Activated effector memory CD4-positive, alpha-beta T cell treated with Interleukin-2 at 50 U/mL for 16 hours (primary cell): ENCODE measurements at places on chromosomes 2 and 18.

- no peak for DNase-seq
Measured at GRCh38 chr18:31565782-31566512, 25.7 kb upstream of the TTR start.

DNA sequence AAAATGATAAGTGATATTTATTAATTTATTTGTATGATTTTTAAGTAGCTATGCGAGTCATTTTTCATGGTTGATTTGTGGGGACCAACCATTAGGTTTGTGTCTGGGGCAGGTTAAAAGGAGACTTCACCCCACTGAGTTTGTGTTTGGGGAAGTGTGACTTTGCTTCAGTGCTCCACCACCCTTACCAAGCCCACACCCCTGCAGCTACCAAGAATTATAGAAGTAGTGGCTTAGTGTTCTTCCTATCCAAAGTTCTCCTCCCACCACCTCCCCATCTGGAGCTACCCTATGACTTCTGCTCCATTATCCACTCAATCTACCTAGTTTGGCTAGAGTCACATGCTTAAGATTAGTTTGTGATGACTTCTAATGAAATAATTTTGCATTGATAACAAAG is 182.1 kb upstream of the ZEB2 start:
- no peak for DNase-seq

- no peak for DNase-seq
Measured at GRCh38 chr18:78771496-78772359, 207.9 kb upstream of the SALL3 start.

DNA sequence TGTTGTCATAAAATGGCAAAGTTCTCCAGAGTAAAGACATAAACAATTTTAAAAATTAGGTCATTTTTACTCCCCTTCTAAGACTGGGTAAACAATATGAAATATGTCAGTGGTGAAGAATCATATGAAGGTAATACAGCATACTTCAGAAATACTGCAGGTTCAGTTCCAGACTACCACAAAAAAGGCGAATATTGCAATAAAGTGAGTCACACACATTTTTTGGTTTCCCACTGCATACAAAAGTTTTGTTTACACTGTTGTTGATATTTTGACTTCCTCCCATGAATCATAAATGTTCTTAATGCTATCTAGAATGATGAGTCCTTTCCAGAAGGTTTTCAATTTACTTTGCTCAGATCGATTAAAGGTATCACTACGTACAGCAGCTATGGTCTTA is 73.5 kb downstream of the SMC6 start:
- DNase-seq = no peak

GRCh38 chr2:23563673-23564614 is 179.0 kb downstream of the KLHL29 start:
- DNase-seq = no peak

DNA sequence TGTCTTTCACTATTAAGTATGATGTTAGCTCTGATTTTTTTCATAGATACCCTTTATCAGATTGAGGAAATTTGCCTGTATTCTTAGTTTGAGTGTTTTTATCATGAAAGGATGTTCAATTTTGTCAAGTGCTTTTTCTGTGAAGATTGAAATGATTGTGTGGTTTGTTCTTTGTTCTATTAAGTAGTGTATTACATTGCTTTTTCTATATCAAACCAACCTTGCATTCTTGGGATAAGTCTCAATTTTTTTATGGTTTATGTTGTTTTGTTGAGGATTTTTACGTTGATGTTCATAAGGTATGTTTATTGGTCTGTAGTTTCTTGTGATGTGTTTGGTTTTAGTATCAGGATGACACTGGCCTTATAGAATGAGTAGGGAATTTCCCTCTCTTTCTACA is 19.1 kb downstream of the PDK1 start:
- no peak for DNase-seq

DNA sequence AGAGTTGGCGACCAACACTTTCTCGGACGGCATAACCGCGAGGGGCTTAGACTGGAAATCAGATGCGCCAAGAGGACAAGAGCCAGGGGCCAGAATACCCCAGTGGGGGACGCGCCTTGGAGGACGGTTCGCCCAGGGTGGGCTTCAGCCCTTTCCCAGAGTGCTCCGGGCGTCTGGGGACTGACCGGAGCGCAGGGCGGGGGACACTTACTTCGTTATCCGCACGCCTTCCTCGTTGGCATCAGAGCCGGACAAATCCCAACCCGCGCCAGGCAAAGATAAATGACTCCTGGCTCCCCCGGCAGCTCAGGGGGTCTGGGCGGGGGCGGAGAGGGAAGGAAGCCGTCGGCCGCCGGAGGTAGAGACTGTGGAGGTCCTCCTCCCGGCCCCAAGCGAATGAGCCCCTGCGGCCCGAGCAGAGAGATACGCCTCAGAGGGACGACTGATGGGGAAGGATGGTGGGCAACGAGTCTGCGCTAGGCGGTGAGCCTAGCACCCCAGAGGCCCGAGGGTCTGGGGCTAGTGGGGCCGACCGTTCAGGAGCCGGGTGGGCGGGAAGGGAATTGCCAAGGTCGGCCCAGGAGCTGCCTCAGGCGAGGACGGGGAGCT is 4.7 kb upstream of the SATB2 start:
- no peak for DNase-seq

DNA sequence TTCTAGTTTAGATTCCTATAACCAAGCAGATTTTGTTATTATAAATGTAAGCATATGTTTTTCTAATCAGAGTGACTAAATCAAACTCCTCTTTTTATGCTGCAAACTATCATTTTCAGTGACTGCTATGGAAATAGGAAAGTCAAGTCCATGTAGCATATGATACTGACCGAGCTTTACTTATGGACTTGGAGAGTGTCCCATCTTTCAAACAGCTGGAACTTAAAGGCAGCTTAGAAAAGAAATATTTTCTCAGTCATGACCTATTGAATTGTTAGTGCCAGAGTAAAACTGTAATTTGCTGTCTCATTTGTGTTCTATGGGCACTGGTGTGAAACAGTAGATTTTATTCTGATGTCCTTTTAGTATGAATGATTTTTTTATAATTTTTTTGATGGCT is 76.7 kb downstream of the PHLPP1 start:
- DNase-seq = no peak

- DNase-seq = no peak
Measured at GRCh38 chr2:2321200-2321540, 9.9 kb downstream of the MYT1L start.

DNA sequence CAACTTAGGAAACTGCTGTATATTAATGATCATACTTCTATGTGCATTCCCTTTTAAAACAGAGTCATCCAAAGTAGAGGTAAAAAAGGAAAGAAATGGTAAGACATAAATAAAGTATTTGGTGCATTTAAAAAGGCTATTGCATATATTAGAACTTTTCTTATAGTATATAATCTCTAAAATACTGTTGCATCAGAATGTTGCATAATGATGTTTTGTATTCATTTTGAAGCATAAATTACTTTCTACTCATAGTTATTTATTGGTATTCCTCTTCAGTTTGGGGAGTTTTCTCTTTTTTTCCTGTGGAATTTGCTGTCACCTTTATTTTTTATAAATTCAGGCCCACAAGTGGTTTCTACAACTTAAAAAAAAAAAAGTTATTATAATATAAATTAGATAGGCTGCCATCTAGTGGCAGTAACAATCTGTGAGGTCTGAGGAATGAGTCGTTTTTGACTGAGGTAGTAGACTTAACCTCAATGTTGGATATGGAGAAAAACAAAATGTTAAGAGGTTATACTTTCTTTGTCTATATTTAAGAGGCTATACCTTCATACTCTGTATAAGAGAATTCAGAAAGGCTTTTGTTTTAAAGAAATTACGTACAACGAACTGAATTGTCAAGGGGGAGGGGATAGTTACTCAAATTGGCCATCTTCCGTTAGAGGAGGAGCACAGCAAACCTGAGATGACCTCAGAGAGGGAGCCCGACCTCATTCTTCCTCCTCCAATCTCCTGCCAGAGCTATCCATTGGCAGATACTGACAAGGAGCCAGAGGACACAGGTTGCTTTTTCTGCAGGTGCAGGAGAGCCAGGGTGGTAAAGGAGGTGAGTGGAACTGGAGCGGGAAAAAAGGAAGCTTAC is 23.8 kb downstream of the ANKAR start:
- no peak for DNase-seq

- DNase-seq = no peak
Measured at GRCh38 chr2:157229572-157229971, 27.9 kb upstream of the GALNT5 start.

DNA sequence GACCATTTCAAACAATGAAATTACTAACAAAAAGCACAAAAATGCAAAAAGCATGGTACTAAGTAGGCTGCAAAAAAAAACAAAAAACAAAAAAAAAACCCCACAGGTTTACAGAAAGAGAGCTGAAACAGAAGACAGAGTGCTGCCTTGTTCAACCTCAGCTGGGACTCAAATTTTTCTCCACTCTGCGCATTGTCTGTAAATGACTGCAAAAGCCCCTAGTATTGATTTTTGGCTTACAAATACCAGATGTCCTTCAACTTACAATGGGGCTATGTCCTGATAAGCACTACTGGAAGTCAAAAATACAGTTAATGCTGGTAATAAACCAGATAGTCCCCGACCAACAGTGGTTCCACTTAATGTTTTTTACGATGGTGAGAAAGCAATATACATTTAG is 42.2 kb downstream of the UBE2E3 start:
- no peak for DNase-seq

DNA sequence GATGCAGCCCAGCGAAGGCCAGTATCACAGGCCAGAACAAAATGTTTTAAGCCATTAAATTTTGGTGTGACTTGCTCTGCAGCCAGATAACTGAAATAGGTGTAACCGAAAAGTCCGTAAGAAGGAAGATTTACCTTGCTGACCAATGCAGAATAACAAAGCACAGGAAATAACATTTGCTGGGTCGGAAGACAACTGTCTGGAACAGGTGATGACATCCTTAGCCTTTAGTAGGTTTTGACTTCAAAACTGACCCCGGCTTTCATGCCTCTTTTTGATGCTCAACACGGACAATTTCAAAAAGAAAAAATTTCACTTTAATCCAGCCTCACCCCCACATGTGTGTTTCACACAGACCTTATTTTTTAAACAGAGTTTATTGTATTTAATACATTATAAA is 93.7 kb downstream of the KCTD1 start:
- DNase-seq = no peak

DNA sequence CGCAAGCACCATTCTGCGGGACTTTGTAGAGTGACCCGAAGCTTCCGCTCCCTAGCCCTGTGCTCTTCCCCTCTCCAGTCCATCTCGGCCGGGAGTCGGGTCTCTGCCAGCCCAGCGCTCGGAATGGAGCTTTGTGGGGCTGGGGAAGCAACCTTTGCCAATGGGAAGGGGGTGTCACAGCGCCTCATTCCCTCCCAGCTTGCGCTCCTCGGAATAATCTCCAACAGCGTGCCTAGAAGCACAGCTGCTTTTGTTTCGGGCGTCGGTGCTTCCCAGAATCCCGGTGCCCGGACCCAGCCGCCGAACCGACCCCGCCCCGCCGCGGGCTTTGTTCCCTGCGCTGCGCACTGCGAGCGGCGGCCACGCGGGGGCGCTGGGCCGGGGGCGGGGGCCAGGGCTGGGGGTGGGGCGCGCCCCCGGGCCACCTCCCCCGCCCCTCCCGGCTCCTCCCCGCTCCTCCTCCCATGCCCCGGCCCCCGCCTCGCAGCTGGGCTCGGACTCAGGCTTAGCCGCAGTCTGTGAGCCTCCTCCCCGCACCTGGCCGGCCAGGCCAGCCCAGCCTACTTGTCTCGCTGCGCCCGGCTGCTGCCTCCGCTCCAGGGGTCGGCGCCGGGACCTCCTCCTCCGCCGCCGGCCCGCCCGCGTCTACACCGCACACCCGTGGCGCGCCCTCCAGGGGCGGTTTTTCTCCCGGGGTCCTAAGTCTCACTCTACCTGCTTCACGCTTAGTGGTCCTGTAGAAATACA is 77.7 kb upstream of the SMAD2 start:
- DNase-seq = peak; percentile 11

DNA sequence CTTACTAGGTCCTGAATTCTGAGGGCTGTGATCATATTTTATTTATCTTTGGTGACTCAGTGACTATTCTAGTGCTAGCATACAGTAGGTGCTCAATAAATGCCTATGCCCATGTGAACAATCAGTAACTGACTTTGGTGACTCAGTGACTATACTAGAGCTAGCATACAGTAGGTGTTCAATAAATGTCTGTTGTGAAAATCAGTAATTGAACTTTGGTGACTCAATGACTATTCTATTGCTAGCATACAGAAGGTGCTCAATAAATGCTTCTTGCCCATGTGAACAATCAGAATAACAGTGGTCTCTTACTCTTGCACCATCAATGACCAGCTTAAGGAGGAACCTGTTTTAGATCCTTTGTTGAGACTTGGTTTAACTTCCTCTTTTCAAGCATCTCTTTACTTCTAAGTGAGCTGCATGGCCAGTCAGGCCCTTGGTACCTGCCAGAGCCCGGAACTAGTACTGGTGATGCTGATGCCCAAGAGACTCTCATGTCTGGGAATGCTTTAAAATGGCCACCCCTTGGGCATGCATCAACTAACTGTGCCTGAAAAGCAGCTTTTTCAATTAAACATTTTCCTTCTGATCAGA is 214.9 kb upstream of the SPRED2 start:
- no peak for DNase-seq

DNA sequence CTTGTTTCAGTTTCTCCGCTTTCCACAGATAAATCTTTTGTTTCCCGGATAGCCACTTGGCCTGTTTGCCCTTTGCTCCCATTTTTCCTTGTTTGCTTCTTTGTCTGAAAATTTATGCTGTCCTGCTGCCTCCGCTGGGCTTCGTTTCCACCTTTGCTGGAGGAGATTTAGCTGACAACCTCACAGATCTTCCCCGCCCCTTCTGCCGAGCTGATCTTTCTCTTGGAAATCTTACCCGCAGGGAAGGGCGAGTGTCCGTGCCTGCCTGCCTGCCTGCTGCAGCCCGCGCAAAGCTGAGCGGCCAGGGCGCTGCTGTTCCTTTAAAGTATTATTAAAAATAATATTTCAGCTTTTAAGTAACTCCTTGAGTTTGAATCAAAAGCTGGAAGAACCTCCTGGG is 1.4 kb upstream of the XRCC5 start:
- no peak for DNase-seq

- no peak for DNase-seq
Measured at GRCh38 chr2:234172066-234172465, 121.6 kb downstream of the SPP2 start.

GRCh38 chr2:72573232-72573631 is 252.6 kb downstream of the EXOC6B start:
- DNase-seq = no peak

GRCh38 chr2:86417961-86418360 is 23.2 kb upstream of the KDM3A start:
- DNase-seq = no peak

GRCh38 chr2:167294776-167295140 is 406.5 kb downstream of the XIRP2 start:
- DNase-seq = no peak
